ENCODE measurements at places on chromosomes 16 and 17.

- DNase-seq = no peak
Observed at GRCh38 chr17:21129023-21129681, 2.4 kb downstream of the DHRS7B start.

DNA sequence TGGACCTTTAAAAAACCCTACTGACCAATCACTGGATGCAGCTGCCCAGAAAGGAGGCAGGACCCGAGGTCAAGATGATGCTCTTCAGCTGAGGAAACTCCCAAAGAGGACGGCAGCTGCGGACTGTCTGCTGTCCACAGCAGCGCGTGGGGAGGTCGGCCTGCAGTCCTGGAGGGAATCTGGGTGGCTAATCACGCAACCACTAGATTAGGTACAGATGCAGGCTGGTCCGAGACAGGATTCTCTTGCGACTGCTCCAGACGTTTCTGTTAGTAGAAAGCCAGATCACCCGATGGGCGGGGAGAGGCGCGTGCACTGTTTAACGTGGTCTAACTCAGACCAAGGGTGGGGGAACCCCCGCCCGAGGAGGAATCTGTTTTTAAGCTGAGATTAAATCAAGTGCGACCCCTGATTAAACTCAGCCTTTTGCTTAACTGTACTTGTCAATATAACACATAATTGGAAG lies 8.8 kb downstream of the CTRB2 start:
- no peak for DNase-seq

- no peak for DNase-seq
Observed at GRCh38 chr17:68432086-68432864, 25.0 kb downstream of the WIPI1 start.

DNA sequence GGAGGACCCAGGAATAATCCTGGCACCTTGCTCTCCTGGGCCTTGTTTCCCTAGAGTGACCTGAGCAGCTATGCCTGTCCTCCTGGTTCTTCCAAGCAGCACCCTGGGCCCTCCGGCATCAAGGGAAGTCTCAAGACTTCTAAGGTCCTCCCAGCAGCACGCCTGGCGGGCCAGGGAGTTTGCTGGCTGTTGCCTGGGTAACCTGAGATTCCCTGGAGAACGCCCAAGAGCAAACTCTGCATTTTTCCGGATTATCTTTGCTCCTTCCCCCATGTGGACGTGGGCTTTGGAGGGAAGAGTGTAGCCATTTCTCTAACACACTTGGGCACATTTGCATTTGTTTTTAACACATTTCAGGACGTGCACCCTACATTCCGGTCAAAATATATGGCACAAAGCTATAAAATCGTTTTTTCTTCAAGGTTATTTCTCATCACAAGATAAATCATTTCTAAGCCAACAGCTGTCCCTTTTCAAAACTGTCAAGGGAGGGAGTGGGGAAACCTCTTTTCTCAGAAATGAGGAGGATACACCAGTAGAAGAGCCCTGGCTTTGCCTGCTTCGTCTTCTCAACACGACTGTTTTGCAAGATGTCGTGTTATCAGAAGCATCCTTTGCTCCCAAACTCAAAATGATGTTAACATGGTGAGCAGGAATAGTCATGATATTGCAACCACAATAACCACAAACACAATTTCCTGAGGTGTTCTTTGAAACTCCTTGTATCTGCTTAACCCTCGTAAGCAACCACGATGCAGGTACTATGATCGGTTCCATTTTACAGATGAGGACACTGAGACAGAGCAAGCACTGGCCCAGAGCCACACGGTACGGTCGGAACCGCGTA lies 116.5 kb downstream of the ADCY9 start:
- no peak for DNase-seq

DNA sequence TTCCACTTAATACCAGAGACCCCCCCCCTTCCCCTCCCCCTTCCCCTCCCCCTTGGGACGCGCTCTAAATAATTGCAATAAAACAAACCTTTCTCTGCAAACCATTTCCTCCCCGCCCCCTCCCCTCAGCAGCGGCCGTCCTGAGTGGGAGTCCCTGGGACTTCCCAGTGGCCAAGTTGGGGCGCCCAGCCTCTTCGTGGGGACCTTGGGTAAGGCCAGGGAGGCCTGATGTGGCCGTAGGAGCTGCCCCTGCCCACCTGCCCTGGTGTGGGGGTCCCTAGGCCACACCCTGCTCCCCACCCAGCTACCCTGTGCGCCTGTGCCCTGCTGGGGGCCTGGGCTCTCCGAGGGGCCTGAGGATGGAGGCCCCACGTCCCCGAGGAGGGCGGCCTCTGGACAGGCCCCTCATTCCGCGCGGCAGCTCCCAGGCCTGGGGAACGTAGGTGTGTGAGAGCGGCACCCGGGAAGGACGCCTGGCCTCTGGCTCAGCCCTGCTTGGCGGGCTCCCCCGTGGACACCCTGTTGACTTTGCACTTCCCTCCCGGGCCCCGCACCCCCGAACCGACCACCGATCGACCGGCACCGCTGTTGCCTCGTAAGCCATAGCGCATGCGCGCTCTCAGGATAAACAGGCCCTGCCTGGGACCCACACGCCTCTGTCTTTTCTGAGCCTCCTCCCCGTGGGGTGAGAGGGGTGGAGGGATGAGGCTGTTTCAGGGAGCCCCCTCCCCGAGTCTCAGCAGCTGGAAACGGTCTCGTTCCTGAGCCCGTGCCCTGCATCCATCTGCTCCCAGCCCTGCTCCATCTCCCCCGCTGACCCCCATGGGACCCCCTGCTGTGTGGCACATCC lies 9.0 kb downstream of the NTHL1 start:
- DNase-seq = no peak

DNA sequence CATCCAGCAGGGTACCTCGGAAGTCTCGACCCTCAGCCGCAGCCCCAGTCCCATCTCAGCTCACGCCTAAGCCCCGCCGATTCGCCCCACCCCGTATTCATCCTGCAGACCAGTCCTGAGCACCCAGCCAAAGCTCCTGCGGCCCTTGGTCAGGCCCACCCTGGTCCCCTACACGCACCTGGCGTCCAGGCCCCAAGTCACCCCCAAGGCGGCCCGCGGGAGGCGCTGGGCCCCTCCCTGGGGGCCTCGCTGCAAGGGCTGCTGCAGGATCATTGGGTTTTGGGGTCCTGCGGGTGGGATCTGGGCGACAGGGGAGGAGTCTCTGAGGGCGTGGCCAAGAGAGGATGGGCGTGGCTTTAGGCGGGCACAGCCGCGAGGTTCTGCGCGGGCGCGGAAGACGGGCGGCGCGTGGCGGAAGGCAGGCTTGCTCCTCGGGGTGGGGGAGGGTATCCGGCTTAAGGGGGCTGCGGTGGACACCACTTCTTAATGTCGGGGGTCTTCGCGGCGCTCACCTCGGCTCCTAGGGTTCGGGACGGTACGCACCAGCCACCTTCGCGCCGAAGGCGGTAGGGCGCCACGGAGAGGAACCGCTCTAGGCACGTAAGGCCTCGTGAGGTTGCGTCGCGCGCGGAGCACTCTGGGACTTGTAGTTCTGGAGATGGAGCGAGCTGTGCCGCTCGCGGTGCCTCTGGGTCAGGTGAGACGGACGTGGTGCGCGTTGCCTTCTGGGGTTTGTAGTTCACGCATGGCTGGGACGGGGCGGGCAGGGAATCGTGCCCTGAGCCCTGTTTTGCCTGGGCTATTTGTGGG lies at the start of the genes HCFC1R1 and THOC6:
Gene HCFC1R1, minus strand, starts transcription at position 274 of the 810 bp plus-strand sequence. Its CDS starts 1 bp downstream, at position 273.
Gene THOC6, plus strand, starts transcription at position 367 of the 810 bp plus-strand sequence. Its CDS starts 292 bp downstream, at position 659.
- DNase-seq = peak; percentile 95

GRCh38 chr17:32349503-32349853 lies 479 bp upstream of the ZNF207 start:
- DNase-seq = no peak

GRCh38 chr17:43702637-43703036 lies 40.9 kb upstream of the MEOX1 start:
- no peak for DNase-seq

DNA sequence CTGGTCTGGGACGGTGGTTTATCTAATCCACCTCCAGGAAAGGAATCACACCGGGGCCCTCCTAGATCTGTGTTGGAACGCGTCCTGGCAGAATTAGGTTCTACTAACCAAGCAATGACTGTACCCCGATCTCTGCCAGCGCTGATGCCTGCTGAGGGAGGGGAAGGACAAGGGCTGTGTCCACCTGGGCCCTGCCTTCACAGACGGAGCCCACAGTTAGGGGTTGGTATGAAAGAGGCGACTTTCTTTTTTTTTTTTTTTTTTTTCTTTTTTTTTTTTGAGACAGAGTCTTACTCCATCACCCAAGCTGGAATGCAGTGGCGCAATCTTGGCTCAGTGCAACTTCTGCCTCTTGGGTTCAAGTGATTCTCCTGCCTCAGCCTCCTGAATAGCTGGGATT lies 9.9 kb upstream of the KRT19 start:
- DNase-seq = no peak

- DNase-seq = no peak
Observed at GRCh38 chr16:5768445-5768844, 670.9 kb upstream of the EEF2KMT start.

DNA sequence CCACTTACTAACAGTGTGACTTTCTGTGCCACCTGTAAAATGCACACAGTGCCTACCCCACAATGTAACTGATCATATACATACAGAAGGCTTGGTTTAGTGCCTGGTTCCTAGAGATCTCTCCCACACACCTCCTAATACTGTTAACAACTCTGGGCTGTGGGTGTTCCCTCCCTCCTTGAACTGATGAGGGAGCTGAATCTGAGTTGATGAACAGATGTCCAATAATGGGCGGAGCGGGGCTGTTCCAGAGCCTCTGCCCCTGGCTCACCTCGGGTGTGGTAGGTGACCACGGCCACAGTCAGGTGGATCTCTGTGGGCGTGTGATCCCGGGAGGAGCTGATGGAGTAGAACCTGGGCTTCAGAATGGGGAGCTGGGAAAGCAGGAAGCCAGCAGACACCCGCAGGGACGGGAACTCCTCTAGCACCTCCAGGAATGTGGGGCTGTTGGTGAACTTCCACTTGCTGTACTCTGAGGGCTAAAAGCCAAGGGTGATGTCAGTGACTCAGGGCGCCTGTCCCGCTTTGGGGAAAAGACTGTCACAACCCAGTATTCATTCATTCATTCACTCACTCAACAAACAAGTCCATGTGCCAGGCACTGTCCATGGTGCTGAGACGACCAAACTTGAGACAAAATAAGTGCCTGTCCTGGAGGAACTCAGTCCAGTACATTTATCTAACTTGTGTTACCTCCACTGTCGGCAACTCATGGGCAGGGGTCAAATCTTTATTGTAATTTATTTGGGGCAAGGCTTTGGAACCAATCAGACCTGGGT lies 37.6 kb downstream of the NOS2 start:
- DNase-seq = no peak

DNA sequence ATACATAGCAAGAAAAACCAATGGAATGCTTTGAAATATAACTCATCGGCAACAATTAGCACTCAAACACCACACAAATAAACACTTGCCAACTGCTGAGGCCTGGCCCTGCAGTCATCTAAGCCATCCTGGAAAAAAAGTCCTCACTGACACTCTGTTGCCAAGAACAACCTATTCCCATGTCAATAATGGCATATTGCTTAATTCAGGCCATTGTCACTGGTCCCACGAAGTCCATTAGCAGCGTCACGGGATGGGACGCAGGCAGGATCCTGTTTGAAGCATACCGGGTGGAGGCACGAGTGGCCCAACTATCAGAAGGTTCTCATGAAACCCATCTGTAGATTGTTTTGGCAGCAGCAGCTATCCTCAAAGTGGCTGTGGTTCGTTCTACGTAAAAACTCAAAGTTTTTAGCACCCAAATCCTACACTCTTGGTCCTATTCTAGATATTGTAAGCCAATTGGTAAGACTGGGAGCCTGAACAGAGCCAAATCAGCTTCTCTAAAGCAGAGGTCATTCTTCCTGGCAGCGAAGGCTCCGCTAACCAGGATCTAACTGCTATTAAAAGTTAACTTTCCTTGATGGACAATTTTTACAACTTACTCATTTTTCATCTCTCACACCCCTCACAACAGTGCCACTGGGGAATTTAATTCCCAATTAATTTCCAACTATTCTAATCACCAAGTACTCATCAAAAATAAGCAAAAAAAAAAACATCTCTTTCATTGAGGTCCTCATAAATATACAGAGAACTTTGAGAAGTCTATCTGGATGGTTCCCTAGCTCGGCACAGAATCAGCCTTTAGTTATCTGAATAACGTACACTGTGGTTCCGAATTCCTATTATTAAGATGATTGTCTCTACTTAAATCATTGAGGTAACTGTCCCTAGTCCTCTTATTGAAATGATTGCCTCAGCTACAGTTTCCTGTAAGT lies 91.5 kb downstream of the ZFHX3 start:
- DNase-seq = no peak

- DNase-seq = no peak
Observed at GRCh38 chr17:32104158-32104557, 38.1 kb upstream of the RHOT1 start.

DNA sequence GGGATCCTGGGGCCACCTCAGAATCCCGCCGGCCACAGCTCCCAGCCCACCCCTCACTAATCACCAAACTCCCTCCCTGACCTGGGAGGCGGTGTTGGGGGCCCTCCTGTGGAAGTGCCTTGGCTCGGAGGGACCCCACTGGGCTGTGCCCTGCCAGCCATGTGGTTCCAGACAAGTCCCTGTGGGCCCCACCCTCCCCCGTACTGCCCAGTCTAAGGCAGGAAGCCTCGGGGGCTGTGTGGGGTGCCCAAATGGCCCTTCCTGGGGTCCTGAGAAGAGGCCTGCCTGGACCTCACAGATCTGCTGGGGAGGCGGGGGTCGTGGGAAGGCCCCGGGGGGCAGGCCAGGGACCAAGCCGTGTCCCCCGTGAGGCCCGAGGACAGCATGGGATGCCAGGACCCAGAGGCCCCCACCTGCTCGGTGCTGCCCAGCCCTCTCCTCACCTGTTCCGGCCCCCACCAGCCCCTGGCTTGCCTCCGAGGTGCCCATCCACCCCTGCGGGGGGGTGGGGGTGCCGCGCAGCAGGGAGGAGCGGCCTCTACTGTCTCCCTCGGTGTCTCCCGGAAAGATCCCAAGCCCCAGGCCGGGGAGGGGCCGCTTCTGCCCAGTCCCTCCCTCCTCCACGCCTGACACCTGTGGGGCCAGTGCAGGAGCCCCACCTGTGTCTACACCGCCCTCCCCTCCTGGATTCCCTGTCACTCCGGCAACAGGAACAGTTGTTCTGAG lies 9.3 kb upstream of the KREMEN2 start:
- DNase-seq = no peak

DNA sequence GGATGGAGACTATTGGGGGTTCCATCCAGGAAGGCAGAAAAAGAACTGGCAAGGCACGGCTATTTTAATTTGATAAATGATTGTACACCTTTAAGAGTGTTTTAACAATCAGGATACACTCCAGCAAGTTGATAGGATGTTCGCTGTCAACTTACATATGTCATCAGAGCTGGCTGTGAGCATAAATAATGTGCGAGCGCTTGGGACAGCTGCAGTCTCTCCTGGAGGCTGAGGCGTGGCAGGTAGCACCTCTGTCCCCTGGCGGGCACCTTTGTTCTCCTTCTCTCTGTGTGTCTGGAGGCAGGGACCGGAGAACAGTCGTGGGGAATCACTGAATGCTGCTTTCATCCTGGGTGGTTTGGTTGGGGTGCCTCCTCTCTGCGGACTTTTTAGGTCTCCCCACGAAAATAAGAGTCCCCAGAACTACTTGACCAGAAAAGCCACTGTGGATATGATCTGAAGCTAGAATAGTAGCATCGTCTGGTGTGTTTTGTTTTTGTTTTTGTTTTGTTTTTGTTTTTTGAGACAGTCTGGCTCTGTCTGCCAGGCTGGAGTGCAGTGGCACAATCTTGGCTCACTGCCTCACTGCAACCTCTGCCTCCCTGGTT lies 9.4 kb downstream of the BAHCC1 start:
- no peak for DNase-seq

Measured in stimulated activated CD4-positive, alpha-beta T cell treated with anti-CD3 and anti-CD28 coated beads, Interleukin-12 subunit alpha, Interleukin-12 subunit beta, amount 100 ng/mL, for 24 hours (primary cell).